Thoracic aorta endothelial cell (primary cell): ENCODE measurements at places on chromosomes 5 and 9. TPM values are rescaled to one million over a fixed set of nuclear protein-coding genes. Genes with fewer than 3 reads are reported as not detected.

Gene SCGB3A1
- total RNA-seq, result not detected in 2 replicates

Gene SLC36A2
- not detected in 2 replicates for total RNA-seq

Gene CER1
- total RNA-seq, result not detected in 2 replicates

Gene CAPSL
- total RNA-seq, result not detected in 2 replicates

Gene COL23A1
- total RNA-seq, result not detected in 2 replicates

Gene PCDHA1
- total RNA-seq, result not detected in 2 replicates

Gene BTNL8
- not detected in 2 replicates for total RNA-seq
